WTC11 (cell line): ENCODE measurements at places on chromosomes 1 and 21. TPM values are rescaled to one million over a fixed set of nuclear protein-coding genes. Genes with fewer than 3 reads are reported as not detected.

DNA sequence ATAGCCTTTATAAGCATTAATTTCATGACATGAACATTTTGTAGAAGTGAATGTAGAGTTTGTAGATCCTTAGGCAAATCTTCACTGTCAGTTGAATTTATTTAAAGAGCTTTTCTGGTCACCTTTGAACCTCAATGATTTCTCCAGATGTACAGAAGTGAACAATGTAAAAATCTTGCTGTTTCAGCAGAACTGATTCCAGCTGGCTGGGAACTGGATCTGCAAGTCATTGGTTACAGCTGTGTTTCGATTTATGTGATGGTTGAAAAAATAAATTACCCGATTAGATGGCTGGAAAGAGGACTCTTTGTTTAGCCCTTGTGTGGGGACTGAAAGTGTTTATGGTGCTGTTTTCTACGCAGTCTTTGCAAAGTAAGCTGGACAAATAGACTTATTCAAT is 849.8 kb downstream of the USP25 start:
- DNase-seq = no peak
- H3K36me3 ChIP-seq = no peaks in the 10 kb centered on the region
- no peaks in the 10 kb centered on the region for H3K27me3 ChIP-seq
- no peaks in the 10 kb centered on the region for H3K4me1 ChIP-seq
- H3K4me3 ChIP-seq = no peak overlapping the region
- no peak overlapping the region for H3K27ac ChIP-seq

The PLA2G5 gene
- 0.30 TPM in 1 of 3 replicates, not detected in the others for total RNA-seq

DNA sequence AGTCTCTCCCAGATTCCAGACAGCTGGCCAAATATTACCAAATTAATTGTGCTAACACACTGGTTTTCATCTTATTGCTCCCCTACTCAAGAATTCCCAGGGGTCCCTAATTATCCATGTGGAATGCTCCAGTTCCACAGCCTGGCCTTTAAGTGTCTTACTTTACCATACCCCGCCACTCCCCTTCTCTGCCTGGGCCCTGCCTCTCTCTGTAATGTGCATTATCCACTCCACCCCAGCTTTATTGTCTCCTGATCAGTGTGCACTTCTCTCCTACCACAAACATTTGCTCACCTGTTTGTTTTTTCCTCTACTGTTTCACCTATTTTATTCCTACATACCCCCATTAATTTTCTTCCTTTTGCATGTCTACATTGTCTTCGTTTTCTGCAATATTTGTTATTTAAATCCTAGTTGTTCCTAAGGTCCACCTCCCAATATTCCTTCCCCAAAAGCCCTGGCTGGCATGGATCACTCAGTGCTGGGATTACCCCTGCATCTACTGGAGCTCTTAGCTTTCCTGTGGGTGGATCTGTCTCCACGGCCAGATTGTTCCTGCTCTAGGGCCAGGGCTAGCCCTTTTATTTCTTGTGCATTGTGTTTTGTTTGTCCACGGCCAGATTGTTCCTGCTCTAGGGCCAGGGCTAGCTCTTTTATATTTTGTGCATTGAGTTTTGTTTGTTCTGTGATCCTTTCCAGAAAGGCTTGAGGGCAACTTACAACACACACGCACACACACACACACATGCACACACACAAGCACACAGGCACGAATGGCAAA is 33.4 kb upstream of the ATP1B1 start:
- H3K4me1 ChIP-seq = peaks cover 10% of the 10 kb centered on the region
- H3K27ac ChIP-seq = no peak overlapping the region
- peaks cover 4% of the 10 kb centered on the region; the same call in 1 of the 2 replicates for H3K27me3 ChIP-seq
- H3K36me3 ChIP-seq = 0 out of 2 replicates have a peak, but pooled peaks cover 3% of the 10 kb centered on the region
- no peak for DNase-seq

DNA sequence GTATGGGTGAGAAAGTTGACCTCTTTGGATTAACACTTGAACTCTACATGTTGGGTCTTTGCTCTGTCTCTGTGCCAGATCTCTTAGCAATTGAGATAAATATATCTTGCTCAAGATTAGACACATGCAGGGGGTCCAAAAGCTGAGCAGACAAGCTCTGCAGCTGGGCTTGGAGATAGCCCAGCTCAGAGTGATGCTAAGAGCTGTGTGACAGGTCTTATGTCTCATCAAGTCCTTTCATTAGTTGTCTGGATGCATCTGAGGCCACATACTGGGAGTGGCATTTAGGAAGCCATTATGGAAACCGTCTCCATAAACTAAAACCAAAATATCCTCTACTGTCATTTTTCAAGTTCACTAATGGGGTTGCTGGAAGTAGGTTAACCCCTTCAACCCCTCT is 289.4 kb upstream of the DUSP10 start:
- H3K36me3 ChIP-seq = no peaks in the 10 kb centered on the region
- no peak for DNase-seq
- H3K27ac ChIP-seq = no peak overlapping the region
- no peaks in the 10 kb centered on the region for H3K27me3 ChIP-seq

DNA sequence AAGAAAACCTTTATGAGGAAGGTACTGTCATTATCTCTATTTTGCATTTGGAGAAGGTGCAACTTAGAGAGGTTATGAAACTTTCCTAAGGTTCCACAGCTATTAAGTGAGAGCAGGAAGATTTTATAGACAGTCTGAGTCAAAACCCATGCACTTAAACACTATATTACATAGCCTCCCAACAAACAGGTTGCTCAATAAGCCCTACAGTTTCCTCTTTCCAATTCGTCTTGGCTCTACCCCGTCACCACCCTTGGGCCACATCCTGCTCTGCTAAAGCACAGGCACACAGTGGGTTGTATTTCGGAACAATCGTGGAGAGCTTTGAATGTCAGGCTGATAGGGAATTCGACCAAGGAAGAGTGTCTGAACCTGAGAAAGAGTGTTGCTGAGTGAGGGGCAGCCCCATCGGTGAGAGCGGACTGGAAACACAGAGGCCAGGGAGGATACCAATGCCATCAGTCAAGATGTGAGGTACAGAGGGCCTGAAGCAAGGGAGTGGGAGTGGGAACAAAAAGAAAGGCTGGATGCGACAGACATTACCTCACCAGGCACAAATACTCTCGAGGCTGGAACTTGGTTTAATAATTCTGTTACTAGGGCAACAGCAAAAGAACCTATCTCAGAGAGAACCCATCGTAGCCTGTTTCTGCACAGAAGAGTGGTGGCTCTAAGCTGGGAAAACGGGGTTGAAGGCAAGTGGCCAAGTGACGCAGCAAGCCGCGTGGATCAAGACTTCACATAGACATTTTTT is 6.3 kb upstream of the LRRC52 start:
- DNase-seq = no peak
- H3K36me3 ChIP-seq = no peaks in the 10 kb centered on the region
- peaks cover 14% of the 10 kb centered on the region for H3K27me3 ChIP-seq
- H3K27ac ChIP-seq = no peak overlapping the region

The CYP4Z1 gene
- not detected in 3 replicates for total RNA-seq

The INAVA gene
- total RNA-seq = 41.2 to 47.9 TPM (median 47.6 TPM) in 3 replicates

The OR2M3 gene
- total RNA-seq = not detected in 3 replicates

- H3K27me3 ChIP-seq = no peaks in the 10 kb centered on the region
- H3K27ac ChIP-seq = no peak overlapping the region
- no peaks in the 10 kb centered on the region for H3K4me1 ChIP-seq
Measured at GRCh38 chr21:43761886-43762285, 14.2 kb downstream of the CSTB start.
